ENCODE measurements at places on chromosomes 11 and 22.
A peak's percentile ranks its signal among the peaks of the same experiment; 100 is the strongest.

- no peak for DNase-seq
These were observed 75.0 kb downstream of the C11orf65 start for GRCh38 chr11:108392353-108392752.

GRCh38 chr11:104136861-104137260, 27.1 kb downstream of the PDGFD start:
- no peak for DNase-seq

- no peak for DNase-seq
These were observed 791.0 kb downstream of the TBC1D22A start for GRCh38 chr22:47553436-47553835.

DNA sequence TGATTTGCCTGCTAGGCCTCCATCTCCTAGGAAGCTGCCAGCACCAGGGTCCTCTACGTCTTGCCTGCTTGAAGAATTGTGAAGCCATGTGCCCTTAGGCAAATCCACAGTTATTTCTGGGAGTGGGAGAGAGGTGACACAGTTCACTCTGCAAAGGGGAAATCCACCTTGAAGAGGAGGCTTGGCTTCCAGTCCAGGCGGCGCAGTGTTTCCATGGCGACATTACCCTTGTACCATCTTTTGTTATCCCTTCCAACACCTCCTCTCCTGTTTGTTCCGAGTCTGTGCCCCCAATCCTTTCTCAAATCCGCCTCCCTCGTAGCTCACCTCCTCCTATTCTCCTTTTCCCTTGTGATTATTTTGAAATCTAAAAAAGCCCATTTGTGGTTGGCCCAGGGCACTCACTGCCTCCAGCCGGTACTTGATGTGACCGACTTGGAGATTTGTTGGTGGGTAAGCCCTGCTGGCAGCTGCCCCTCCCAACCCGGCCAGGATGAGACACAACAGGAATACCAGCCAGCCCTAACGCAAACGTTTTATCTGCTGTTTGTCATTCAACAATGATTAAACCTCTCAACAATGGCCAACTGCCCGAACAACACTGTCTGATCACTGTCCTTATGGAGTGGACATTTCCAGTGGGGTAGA, 18.4 kb downstream of the SYT13 start:
- no peak for DNase-seq

DNA sequence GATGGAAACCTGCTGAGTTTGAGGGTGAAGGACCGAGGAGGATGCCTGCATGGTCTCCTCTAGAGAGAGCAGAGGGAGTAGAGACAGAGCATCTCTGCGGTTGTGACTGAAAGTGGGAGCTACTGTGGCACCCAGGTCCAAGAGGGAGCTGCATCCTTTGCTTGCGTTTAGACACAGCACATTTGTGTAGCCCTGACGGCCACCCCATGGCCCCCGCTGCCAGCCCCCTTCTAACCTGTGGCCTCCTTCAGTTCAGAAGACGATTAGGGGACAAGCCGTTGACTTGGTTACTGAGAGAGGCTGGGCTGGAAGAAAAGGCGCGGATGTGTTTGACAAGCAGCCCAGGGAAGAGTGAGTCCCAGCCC, 690.9 kb downstream of the BRD1 start:
- no peak for DNase-seq

GRCh38 chr11:25485315-25485714, 846.6 kb upstream of the ANO3 start:
- no peak for DNase-seq

DNA sequence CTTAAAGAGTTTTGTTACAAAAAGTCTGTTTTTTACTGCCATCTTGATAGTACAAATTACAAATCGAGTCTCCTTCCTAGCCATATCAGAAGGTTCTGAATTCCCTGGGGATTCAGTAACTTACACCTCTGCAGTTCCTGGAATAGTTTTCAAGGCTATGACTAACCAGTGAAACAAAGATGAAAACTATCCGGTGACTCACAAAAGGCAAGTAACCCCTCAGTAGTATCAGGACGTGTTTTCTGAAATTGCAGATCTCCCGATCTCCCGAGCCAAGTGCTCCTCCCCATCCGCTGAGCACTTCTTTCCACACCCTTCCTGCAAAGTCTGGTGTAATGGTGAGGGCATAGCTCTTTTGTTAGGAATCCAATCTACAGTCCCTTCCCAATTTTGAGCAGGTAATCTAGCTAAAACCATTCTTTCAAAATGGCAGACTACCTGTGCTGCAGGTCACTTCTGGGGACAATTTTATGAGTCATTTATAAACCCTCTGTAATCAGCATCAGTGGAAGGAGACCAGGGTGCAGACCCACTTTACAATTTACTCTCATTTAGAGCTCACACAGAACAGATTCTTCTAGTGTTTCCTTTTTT, 7.7 kb downstream of the E2F8 start:
- no peak for DNase-seq

GRCh38 chr11:45655012-45655283, 10.5 kb downstream of the CHST1 start:
- no peak for DNase-seq

- DNase-seq: peak; percentile 20
These were observed 37.1 kb downstream of the BCR start for GRCh38 chr22:23217171-23218052.

DNA sequence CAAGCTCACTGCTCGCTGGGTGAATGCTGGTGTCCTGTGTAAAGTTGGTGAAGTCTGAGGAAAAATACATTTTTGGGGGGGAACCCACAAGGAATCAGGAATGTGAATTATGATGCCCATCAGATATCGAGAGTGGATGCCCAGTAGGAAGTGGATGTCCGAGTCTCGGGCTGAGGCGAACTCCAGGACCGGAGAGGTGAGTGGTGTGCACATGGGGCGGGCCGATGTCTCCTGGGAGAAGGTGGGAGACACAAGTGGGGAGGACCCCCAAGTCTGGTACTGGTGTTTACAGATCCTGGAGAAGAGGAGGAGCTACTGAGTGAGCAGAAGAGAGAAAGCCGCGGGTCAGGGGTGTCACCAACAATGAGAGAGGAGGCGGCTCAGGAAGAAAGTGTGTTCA, 19.2 kb upstream of the APOBEC3A start:
- no peak for DNase-seq

GRCh38 chr11:102577723-102578122, 47.2 kb upstream of the MMP7 start:
- no peak for DNase-seq

GRCh38 chr11:75616281-75616680, 52.6 kb downstream of the MAP6 start:
- no peak for DNase-seq

- no peak for DNase-seq
These were observed 346.8 kb upstream of the NARS2 start for GRCh38 chr11:78921509-78921908.

GRCh38 chr11:16082095-16083055, 274.0 kb downstream of the SOX6 start:
- DNase-seq: no peak

- no peak for DNase-seq
These were observed 100.8 kb upstream of the CLPB start for GRCh38 chr11:72535194-72535547.

GRCh38 chr11:74646215-74646614, 53.8 kb downstream of the POLD3 start:
- no peak for DNase-seq

- no peak for DNase-seq
These were observed 112.3 kb upstream of the SORL1-AS1 start for GRCh38 chr11:121564948-121565684.

DNA sequence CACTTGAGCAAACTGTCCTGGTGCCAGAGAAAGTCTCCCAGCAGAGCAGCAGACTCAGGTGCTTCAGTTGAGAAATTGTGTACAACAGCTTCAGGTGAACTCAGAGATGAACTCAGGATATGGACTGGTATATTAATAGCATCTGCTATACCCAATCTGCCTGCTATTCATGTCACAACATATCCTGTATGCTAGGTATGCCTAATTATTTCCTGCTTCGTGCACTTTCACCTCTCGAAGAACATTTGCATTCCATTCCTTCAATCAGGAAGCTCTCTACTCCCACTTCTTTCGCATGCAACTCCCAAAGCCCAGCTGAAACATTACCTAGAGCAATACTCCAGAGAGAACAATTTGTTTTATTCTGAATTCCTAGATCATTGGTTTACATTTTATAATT, 207.7 kb downstream of the KCNA4 start:
- no peak for DNase-seq

GRCh38 chr11:1084561-1085439, 10.1 kb downstream of the MUC2 start:
- no peak for DNase-seq

- DNase-seq: no peak
These were observed 5.9 kb downstream of the SERPIND1 start for GRCh38 chr22:20779818-20780158.

- DNase-seq: no peak
These were observed 1.9 kb downstream of the MS4A5 start for GRCh38 chr11:60431251-60431650.

DNA sequence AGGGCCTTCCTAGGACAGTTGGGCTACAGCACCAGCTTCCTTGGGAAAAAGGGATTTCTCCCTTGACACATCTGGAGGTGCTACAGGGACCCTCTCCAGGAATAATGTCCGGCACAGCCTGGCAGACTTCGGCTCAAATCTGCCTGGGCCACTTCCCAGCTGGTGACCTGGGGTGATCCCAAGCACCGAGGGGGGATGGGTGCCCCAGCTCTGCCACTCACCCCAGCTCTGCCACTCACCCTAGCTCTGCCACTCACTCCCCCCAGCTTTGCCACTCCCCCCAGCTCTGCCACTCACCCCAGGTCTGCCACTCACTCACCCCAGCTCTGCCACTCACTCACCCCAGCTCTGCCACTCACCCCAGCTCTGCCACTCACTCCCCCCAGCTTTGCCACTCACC, 9.9 kb downstream of the OSBPL5 start:
- no peak for DNase-seq

GRCh38 chr22:40258501-40258915, 80.8 kb downstream of the TNRC6B start:
- no peak for DNase-seq

DNA sequence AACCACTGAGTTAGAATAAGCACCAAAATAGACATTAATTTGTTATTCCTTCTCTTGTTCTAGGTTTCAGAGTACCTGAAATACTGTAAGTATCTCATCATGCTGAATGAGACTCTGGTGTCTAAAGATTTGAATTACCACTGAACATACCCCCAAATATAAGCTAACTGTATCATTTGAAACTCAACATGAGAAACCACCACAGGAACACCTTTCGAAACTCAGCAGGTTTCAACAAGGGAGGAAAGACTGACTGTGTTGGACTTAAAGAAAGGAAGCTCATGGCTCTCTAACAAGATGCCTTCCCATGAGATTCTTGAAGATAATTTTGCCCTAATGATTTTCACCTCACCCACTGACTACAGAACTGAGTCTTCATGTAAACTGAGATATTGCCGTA, 37.0 kb downstream of the PRCP start:
- no peak for DNase-seq

DNA sequence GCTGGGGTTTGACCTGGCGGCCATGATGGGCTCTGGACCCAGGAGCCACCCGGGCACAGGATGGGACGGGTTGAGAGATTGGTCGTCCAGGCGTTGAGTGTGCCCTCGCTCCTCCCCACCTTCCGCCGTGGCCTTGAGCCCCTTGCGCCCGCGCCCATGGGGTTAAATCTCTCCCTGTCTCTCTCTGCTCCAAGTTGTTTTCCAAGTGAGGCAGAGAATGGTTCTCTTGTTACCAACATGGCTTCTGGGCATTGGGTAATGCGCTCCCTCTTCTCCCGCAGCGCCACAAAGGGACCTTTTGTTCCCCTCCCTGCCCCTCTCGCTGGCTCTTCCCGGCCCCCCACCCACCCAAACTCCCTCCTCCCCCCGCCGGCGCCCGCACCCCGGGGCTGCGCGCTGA, 18.8 kb upstream of the PICK1 start:
- no peak for DNase-seq

- DNase-seq: no peak
These were observed 293.9 kb upstream of the PLET1 start for GRCh38 chr11:112554586-112554985.

- DNase-seq: no peak
These were observed 97.5 kb upstream of the FSHB start for GRCh38 chr11:30133281-30133680.

GRCh38 chr11:1029654-1030053, 6.9 kb downstream of the MUC6 start:
- no peak for DNase-seq

- no peak for DNase-seq
These were observed 264.4 kb downstream of the DDX10 start for GRCh38 chr11:108929241-108929640.

DNA sequence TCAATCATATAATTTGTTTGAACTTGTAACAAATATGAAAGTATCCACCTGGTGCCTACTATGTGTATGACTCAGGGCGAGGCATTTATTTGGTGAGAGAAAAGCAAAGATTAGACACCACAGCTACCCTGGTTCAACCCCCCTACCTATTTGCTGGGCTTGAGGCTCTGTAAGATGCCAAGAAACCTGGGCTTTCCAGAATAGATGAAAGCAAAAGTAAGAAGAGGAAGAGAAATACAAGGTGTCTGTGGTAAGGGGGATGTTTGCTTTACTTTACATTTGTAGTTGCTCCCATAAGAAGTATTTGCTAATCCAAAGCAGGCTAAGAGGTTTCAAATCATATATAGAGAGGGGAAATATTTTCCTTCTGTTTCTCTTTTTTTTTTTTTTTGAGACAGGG, 61.7 kb downstream of the DDI1 start:
- no peak for DNase-seq

- DNase-seq: no peak
These were observed 467 bp downstream of the EPS8L2 start for GRCh38 chr11:706439-706956.

DNA sequence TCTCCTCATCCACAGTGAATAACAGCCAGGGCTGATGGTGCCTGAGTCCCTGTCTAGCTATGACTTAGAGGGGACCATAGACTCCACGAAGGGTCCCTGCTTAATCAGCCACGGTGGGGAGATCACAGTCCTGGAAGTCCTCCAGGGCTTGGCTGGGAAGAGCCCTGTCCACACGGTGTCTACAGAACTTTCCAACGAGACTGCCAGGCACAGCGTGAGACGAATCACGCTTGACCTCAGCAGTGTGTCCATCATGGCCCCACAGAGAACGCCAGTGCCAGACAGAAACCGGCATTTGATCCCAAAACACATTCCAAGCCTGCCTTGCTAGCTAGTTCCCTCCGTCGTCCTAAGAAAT, 143.4 kb downstream of the CRYBB2 start:
- no peak for DNase-seq

DNA sequence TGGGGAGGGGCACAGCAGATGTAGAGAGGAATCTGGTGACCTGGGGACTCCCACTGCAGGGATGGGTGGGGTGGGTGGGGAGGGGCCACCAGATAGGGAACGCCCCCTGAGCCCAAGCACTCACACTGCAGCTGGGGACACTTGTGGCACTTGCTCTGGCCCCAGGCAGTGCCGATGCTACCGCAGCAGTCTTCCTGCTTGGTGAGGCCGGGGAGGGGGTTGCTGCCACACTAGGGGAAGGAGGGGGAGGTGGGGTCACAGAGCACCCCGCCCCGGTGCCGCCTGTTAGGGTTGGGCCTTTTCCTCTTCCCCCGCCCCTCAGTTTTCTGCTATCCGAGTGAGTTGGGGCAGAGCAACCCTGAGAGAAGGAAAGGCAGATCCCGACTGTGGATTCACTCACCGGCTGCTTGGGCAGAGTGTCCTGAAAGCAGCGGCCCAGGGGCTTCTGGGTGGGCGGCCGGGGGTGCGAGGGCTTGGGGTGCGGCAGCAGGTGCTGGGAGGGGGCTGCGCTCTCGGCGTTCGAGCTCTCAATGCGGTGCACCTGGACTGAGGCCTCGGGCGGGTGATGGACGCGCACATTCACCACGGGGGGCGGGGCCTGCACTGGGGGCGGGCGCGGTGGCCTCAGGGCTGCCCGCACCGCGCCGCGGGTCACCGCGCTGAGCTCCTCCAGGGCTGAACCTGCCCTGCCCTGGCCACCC, 4.7 kb downstream of the LTBP3 start:
- DNase-seq: peak; percentile 83
